ENCODE measurements at places on chromosomes 1 and 21. TPM values are rescaled to one million over a fixed set of nuclear protein-coding genes. Genes with fewer than 3 reads are reported as not detected.

SPRR2D gene
- total RNA-seq = not detected

TNNT2 gene
- not detected for total RNA-seq

FLG2 gene
- total RNA-seq = not detected

TMEM51 gene
- total RNA-seq = 4.2 TPM

DIO1 gene
- total RNA-seq = not detected

HIVEP3 gene
- 0.26 TPM for total RNA-seq

EVI5 gene
- 92.9 TPM for total RNA-seq

OR6K2 gene
- total RNA-seq = not detected

SEMA4A gene
- 6.8 TPM for total RNA-seq

TP73 gene
- not detected for total RNA-seq

ACTL8 gene
- not detected for total RNA-seq

AMPD1 gene
- not detected for total RNA-seq

ADCY10 gene
- 0.26 TPM for total RNA-seq

ETV3 gene
- total RNA-seq = 13.8 TPM

Data from aortic smooth muscle cell (primary cell).